ENCODE measurements at places on chromosomes 12 and 14. TPM values are rescaled to one million over a fixed set of nuclear protein-coding genes. Genes with fewer than 3 reads are reported as not detected.

The HOXC11 gene
- total RNA-seq = not detected

GRCh38 chr12:81722004-81722403 lies 37.1 kb downstream of the PPFIA2 start:
- DNase-seq = no peak

GRCh38 chr12:56931474-56931978 lies 2.7 kb downstream of the SDR9C7 start:
- DNase-seq = no peak

GRCh38 chr12:2298556-2299200 lies 245.9 kb downstream of the CACNA1C start:
- no peak for DNase-seq

GRCh38 chr14:65588426-65589140 lies 176.1 kb downstream of the FUT8 start:
- no peak for DNase-seq

The ADGRD1 gene
- 0.59 TPM for total RNA-seq

GRCh38 chr12:72081777-72082176 lies 143.1 kb downstream of the TPH2 start:
- no peak for DNase-seq

GRCh38 chr14:49105512-49105911 lies 480.7 kb downstream of the RPS29 start:
- DNase-seq = no peak

- no peak for DNase-seq
Measured at GRCh38 chr14:34029921-34030334, 79.1 kb upstream of the EGLN3 start.

The MFAP5 gene
- total RNA-seq = not detected

GRCh38 chr14:101478796-101479410 lies 82.4 kb upstream of the DIO3 start:
- no peak for DNase-seq

DNA sequence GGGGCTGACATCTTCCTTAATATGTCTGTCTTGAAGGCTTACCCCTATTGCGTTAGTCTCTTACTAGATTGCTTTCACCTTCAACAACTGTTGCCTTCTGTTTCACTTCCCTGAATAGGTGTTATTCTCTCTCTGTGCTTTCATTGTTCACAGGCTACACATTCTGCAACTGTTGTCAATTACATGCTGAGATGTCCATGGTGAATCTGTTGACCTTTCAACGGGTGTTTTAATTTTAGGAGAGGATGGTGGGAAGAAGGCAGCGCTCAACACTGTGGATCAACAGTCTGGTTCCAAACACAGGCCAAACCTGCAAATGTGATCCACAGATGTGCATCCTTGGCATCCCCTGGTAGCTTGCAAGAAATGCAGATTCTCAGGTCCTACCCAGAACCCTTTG lies 101.9 kb downstream of the DACT1 start:
- no peak for DNase-seq

The KRT72 gene
- total RNA-seq = not detected

GRCh38 chr12:107554941-107555340 lies 130.7 kb upstream of the PWP1 start:
- no peak for DNase-seq

The DIO3 gene
- total RNA-seq = not detected

- peak; percentile 47 for DNase-seq
Measured at GRCh38 chr12:116703214-116703795, 34.6 kb downstream of the SPRING1 start.

The ISM2 gene
- total RNA-seq = not detected

- no peak for DNase-seq
Measured at GRCh38 chr12:86145156-86145555, 111.0 kb downstream of the MGAT4C start.

GRCh38 chr14:97446087-97446486 lies 648.9 kb downstream of the VRK1 start:
- no peak for DNase-seq

All from activated T-helper 1 cell treated with anti-CD3 and anti-CD28 coated beads, Interleukin-12 subunit alpha, Interleukin-12 subunit beta, Interleukin-2, Interleukin-4 antibody, amounts not matched to agents 30 ng/mL and 10 ng/mL and 1 ng/mL, durations not matched to agents 14 hours and 24 hours and 36 hours (primary cell).